ENCODE measurements at places on chromosomes 3 and 15. TPM values are rescaled to one million over a fixed set of nuclear protein-coding genes. Genes with fewer than 3 reads are reported as not detected.

Gene PTH1R
- 4.3 TPM for total RNA-seq

Gene ACY1
- 36.0 TPM for total RNA-seq

Gene RUBCN
- total RNA-seq, result 13.0 TPM

Gene CISH
- 0.99 TPM for total RNA-seq

Gene GOLGA6L10
- total RNA-seq, result 0.26 TPM

Gene MKRN2OS
- not detected for total RNA-seq

Gene GABRA5
- total RNA-seq, result not detected

Gene GRM2
- under 0.01 TPM for total RNA-seq

Gene PLCH1
- total RNA-seq, result under 0.01 TPM

Data from fibroblast of lung (primary cell).